ENCODE measurements at places on chromosomes 7 and 10.

GRCh38 chr7:141975806-141976523, 2.4 kb upstream of the TAS2R38 start:
- DNase-seq = peak; percentile 63

DNA sequence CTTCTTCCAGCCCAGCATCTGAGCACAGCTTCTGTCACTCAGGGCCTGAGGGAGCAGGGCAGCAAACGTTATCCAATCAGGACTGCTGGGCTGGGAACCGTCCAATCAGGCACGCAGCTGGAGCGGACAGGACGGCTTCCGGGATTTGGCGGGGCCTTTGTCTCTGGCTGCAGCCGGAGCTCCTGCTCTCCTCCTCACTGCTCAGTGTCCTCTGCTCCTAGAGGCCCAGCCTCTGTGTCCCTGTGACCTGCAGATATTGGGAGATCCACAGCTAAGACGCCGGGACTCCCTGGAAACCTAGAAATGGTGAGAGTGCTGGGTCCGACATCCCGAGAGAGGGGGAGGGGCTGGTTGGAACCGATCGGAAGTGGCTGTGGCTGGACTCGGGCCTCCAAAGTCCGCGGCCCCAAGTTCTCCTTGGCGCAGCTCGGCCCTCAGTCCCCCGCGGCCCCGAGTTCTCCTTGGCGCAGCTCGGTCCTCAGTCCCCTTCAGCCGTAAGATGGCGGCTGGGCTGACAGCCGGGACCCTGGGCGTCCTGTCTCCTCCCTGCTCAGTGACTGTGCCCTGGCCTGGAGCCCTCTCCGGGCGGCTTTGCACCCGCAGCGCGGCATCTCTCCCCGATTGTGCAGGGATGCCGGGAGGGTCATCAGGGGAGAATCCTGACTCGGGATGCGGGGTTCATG, at the start of gene ZNF107:
Gene ZNF107 (plus strand): TSS at position 154 of the 683 bp plus-strand sequence. CDS start 150 bp downstream, at position 304.
- peak; percentile 93 for DNase-seq

GRCh38 chr10:48501787-48502771, 102.8 kb downstream of the ARHGAP22 start:
- peak; percentile 14 for DNase-seq

DNA sequence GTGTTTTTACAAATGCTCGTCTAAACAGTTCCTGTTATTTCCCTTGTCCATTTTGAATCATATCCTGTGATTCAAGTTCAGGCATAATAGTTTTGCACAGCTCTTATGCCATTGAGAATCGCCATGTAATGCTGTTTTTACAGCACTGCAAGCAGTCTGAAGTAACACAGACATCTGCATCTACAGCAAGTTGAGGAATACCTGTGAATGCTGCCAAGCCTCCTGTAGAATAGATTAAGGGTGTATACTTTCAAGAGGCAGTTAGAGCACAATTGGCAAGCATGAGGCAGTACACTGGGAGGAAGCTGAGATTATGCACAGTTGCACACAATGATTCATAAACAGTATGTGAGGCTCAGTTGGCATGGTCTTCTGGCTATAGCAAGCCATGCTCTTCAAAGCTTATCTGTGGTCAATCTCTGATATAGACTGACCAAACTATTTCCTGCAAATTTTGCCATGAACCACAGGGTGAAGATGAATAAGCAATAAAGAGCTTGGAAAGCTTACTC, 121.9 kb upstream of the AKR1E2 start:
- DNase-seq = peak; percentile 99

DNA sequence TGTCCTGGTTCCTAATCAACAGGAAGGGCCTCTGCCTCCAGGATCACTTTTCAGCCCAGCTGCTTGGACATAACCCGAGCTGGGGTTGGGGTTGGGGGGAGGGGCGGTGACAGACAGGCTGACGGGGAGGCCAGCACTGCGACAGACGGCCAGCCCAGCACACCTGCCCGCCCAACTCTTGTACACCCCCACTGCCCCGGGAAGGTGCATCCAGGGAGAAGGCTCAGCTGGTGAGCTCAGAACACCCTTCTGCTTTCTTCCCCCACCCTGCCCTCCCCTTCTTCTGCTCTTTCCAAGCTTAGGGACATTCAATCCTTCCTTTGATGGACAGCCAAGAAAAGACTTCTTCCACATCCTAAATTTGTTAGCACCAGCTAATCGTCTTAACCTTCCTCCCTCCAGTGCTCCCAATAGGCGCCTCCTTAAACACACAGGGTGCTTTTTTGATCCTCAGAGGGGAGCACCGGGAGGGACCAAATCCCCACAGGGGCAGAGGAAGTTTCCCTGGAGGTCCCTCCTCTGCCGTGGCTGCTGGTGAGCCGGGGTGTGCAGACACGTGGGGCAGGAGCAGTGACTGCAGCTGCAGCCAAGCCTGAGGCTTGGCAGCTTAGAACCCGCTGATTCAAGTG, 44.7 kb downstream of the COL13A1 start:
- DNase-seq = no peak

DNA sequence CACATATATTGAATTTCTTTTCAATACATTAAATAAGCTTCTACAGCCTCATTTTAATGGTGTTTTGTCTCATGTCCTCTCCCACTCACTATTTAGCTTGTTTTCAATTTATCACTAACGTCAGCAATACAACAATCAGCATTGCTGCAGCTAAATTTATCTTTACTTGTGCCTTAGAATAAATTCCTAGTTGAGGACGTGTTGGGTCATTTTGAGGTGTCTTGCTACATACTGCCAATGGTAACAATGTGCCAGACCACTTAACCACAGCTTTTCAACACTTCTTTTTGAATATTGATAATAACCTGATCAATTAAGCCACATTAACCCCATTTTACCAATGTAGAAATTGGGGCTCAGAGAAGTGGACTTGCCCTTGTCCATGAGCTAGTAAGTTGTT, 26.0 kb downstream of the FRMPD2 start:
- DNase-seq = no peak

- DNase-seq = no peak
These were observed 306.4 kb upstream of the ZNF32 start for GRCh38 chr10:43955002-43955596.

- DNase-seq = no peak
These were observed 31.3 kb downstream of the PIP4K2A start for GRCh38 chr10:22683140-22683389.

DNA sequence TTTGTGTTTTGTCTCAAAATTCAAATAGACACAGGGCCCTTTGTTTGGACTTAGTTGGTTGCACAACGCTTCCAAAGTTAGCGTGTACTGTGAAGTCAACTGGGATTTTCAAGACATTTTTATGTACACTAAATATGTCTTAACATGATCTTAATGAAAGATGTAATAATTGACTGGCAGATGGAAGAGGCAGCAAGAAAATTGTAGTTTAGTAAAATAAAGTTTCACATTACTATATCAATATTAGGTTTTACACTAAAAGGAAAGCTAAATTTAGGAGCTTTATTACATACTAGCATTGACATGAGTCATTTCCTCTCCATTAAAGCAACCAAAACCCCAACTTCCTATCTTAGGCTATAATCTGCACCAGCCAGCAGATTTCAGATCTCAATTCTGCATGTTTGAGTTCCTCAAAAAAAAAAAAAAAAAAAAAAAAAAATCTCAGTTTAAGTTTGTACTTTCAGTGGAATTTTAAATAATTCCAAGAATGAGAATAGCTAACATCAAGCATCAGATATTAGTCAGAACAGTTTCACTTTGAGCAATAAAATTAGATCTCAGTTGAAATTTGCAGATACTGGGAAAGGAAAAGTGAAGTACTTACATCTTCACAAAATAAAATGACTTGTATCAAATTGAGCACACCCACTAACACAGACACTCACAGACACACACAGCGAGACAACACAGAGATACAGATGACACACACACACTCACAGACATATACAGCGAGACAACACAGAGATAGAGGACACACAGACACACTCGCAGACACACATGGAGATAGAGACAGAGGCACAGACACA, 346.6 kb upstream of the KLF6 start:
- DNase-seq = peak; percentile 93

GRCh38 chr7:730501-731439, 3.7 kb upstream of the PRKAR1B start:
- no peak for DNase-seq

GRCh38 chr7:35252612-35253459, 1.1 kb downstream of the TBX20 start:
- peak; percentile 46 for DNase-seq
